ENCODE measurements at places on chromosomes 1 and 21.

DNA sequence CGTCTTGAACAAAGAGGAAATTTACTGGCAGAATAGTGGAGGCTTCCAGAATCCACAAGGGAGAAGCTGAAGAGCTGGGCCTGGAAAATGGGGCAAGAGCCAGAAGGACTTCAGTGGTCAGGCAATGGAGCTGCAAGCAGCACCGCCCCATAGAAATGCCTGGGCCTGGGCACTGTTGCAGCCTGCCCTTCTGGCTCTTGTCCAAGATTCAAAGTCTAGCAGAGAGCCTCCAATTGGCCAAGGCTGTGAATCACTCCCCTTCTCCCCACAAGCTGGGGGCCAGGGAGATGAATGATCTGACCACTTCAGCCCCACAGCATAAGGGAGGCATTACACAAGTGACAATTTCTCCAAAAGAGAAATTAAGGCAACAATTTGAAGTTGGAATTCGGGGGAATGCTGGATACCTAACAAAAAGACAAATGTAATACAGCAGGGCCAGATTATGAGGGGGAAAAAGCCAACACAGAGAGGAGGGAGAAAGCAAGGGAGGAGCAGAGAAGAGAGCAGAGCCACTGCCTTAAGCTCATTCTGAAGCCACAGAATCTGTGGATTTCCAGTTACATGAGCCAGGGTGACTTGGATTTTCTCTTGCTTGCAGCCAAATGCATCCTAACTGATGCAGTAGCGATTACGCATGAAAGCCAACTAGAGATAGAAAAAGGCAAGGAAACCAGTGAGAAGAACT is 80.3 kb downstream of the LRIG2 start:
- no peak for DNase-seq

DNA sequence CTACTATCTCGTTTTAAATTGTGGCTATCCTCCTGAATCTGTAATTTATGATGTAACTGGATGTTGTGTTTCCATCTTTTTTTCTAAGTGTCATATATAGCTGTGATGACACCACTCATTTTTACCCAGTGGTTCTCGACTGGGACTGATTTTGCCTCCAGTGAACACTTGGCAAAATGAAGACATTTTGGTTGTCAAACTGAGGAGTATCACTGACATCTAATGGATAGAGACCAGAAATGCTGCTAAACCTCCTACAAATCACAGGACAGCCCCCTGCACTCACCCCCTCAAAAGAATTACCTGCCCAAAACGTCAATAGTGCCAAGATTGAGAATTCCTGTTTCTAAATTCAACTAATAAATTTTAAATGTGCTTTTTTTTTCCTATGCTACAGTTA is 1.9 kb downstream of the TRMT13 start:
- no peak for DNase-seq

- DNase-seq = no peak
These were observed 12.7 kb downstream of the CFAP298 start for GRCh38 chr21:32599526-32599925.

- DNase-seq = no peak
These were observed 89.3 kb upstream of the SGIP1 start for GRCh38 chr1:66444438-66445265.

- no peak for DNase-seq
These were observed 15.3 kb downstream of the GABPA start for GRCh38 chr21:25750085-25750484.

DNA sequence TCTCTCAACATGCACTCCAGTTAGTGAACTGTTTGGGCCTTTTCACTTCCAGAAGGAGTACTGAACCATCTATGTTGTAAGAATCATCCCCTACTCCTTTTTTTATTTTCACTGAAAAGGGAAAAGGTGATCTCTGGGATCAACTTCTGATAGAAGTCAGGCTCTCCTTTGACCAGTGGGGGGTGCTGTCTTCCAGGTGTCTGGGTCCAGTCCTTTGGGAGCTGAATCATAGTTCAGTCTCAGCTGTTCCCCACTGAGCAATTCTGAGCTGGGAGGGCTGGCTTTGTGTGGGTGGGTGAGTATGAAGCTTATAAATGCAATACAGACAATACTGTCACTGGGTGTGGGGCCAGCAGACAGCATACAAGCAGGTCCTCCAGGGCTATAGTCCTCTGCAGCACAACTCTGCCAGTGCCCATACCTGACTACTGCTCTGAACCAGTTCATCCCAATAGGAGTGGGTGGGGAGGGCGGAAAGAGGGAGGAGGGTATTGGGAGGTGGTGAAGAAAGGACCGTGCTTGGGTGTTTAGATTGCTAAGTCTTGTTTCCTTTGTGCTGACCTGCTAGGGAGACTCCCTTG is 12.5 kb upstream of the SARS1 start:
- no peak for DNase-seq

Data from activated T-helper 1 cell treated with anti-CD3 and anti-CD28 coated beads, Interleukin-2, amount 50 U/mL, for 16 hours (primary cell).